ENCODE measurements at places on chromosomes 3 and 15.
A peak's percentile ranks its signal among the peaks of the same experiment; 100 is the strongest.

DNA sequence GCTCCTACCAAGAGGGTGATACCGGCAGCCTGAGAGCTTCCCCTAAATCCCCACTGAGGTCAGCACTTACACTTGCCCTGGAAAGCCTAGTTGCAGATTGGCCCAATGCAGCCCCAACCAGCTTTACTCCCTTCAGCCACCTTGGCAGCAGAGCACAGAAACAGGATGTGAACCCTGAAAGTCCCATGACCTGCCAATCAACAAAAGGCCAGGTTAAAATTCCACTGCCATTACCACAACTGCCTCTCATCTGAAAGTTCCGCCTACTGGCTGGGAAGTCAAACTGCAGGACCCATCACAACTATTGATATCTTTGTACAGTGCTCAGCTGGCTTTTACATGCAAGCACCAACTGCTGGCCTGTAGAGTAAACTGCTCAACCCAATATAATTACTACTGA, 156.2 kb downstream of the ZMAT3 start:
- DNase-seq, result no peak

DNA sequence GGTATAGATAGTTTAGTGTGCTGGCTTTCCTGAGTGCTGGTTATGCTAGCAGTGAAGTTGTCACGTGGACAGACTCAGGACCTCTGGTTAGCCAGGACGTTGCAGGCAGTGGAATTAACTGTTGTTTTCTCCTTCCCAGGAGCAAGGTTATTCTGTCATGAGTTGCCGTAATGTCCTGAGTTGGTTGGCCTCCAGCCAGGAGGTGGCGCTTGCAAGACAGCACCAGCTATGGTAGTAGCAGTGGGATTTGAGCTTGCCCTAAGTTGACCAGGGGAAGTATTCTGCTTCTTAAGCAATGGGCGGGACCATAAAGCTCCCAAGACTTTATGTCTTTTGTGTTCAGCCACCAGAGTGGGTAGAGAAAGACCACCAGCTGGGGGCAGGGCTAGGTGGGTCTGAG, 240.7 kb upstream of the DNAJC19 start:
- no peak for DNase-seq

DNA sequence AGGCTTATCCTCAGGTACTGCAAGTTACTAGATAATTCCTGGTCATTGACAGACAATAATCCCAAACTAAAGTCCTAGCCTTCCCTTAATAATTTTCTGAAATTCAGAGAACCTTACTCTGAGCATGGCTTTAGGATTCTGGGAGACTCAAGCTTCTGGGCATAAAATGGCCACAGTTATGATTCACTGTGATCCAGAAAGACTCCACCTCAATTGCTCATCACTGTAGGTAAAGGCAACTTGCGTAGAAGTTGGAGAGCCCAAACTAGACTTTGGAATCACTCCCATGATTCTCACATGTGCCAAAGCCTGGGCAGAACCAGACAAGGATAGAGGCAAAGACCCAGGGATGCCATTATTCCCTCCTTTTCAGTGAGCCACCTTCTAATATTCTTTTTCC, 195.3 kb downstream of the OSBPL10 start:
- no peak for DNase-seq

DNA sequence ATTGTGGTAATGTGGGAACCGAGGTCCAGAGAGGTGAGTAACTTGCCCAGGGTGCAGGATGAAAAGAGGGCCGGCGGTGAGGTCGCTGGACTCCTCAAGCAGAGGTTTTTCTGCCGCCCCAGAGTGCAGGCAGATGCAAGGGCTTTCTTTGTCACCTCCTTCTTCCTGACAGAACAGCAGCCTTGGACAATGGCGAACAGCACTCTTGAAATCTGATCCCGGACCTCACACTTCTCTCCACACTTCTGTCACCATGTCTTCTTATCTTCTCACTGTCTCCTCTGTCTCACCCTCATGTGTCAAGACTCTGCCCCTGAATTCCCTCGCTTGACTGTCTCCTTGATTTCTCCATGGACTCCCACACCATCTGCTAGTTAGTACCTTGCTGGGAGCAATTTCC, 15.4 kb upstream of the VPS8 start:
- DNase-seq, result no peak

DNA sequence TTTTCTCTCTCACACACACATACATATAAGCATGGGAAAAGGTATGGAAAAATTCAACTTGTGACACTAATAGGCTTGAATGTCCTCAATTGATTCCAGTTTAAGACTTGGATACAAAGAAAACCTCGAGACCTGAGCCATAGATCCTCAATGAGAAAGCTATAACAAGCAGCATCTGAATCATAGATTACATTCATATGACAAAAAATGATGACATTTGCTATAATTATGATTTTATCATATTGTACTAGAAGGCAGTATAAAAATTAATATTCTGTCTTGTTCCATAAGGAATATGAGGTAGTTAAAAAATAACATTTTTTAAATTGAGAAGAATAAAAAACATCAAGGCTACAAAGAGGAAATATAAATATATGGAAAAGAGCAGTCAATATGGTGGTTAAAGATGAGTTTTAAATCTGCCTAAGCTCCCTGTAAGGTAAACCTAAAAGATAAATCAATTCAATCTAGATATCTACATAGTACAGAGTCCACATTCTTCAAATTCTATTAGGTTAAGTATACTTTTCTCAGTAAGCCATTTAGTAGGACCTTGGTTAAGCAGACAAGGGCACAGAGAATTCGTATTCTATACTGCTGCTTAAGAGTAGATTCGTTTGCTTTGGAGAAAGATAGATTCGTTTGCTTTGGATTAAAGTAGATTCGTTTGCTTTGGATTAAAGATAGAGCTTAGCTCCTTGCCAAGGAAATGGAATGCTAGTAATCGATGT, 175.7 kb downstream of the STAG1 start:
- DNase-seq, result no peak

DNA sequence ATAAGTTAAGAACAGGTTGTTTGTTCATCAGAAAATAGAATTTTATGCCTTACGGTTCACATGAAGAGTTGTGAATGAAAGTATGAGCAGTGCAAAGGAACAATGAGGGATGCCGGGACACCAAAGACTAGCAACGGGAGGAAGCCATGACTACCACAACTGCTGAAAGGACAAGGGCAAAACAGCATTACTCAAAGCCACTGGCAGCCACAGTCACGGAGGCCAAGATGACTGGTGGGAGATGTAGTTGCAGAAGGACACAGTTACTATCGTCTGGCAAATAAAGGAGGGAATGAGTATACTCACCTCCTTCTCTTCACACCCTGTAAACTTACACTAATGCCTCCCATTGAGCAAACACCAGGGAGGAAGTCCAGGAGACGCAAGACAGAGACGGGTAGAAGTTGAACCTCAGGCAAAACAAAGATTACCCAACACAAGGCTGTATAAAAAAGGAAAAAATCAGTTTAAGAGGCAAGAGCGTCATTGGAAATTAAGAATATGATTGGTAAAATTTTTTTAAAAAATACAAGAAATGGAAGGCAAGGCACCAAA, 675.5 kb downstream of the FHIT start:
- no peak for DNase-seq

DNA sequence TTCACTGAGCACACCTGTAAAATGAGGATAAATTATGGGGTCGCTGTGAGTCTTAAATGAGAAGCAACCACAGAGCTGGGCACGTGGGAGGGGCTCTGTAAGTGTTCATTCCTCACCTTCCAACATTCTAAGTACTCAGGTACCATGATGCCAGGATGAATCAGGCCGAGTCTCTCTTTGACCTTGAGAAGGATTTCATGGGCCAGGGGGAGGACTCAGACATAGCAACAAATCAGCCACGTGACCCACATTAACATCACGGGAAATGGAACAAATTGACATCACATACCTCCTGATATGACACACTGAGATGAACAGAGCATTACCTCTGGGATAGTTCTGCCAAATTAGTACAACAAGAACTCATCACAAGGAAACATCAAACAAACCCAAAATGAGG, 35.2 kb upstream of the USP3 start:
- peak; percentile 38 for DNase-seq

DNA sequence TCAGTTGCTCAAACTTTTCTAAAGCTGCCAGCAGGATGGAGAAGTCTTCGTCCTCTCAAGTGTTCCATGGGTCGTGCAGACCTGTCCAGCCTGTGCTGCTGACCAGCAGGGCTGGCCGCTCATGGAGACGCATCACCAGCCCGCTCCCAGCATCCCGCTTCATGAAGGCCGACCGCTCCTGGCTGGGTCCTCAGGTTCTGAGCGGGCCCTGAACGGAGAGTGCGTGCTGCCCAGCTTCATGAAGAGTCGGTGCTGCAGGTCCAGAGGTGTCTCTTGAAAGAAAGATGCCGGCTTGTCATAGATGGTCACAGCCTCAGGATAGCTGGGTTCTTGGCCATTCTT, 75.8 kb upstream of the KCNAB1 start:
- no peak for DNase-seq

GRCh38 chr3:161794551-161794950, 297.9 kb downstream of the OTOL1 start:
- DNase-seq, result no peak

GRCh38 chr3:173733029-173733652, 335.6 kb downstream of the NLGN1 start:
- no peak for DNase-seq

GRCh38 chr3:97793420-97794019, 28.3 kb upstream of the CRYBG3 start:
- DNase-seq, result no peak

DNA sequence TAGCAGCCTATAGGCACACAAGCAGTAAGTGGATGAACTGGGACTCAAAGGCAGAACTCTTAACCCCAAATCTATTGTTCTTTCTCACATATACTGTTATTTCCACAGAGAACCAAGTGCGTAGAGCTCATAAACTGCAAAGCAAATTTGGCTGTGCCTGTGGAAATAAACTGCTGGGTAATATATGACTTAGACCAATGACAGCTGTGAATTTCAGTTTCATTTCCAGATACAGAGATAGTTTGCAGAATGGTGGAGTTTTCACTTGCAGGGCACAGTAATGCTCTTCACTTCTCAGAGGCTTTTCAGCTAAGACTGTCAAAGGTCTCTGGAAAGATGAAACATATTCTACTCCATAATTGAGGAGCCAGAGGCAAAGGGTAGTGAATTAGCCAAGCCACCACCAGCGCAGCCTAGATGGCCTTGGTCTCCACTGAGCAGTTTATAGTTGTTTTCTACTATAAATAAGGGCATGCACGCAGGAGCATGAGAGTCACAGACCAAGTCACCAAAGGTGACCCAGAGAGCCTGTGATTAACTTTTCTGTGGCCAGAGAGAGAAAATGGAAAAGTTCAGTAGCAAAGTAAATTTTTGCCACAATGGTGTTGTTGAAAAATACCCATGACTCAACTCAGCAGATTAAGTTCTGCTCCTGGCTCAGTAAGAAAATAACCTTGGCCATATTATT, 180.7 kb upstream of the GRM7 start:
- no peak for DNase-seq

GRCh38 chr15:101476756-101477155, 12.8 kb downstream of the PCSK6 start:
- DNase-seq, result no peak

DNA sequence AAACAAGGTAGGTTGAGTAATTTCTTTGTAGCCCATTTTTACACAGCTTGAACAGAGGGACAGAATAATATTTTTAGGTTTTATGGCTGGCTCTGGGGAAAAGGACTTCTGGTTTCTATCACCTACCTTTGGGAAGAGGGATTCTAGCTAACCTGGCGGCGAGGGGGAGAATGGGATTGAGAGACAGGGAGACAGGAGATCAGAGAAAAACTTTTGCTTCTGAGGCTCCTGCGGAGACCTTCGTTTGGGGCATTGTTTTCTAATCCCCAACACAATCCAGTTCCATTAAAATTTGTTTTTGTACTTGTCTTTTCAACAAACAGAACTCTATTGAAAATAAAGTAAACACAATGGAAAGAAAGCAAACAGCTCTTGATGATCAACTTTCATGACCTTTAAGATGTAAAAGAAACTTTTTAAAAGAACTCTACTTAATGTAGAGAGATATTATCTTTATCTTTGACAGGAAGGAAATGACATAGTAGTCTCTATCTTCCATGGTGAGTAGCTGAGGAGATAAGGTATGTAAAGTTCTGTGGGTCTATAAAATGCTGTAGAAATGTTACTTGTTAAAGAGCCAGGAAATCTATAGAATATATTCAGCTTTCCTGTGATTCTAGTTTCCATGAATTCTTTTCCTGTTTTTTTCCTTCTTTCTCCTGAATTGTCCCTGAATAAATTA, 37.0 kb upstream of the P2RY1 start:
- no peak for DNase-seq

DNA sequence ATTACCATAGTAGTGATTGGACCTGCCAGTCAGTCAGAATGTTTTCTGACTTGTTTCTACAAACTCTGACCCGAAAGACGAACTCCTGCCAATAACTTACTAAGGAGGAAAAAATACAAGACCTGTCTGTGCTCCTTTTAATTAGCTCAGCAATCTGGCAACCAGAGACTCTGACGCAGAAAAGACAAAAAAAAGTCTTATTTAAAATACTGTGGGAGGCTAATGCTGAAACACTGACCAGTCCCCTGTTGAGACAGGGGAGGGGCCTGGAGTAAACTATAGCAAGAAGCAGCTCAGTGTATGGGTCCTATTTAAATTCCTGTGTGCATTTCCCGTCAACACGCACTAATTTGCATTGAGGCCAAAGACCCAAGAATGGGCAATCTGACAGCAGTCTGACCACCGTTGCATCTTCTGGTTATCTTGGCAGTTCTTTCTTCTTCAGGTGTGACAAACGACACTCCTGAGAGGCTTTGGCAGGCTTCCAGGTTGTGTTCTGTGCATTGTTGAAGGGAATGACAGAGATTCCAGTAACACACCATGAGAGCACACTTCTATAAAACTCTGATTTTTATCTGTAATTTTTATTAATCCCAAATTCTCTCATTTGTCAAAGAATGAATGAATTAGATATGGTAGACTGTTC, 1114.3 kb downstream of the IGSF11 start:
- DNase-seq, result no peak

GRCh38 chr3:63945558-63946096, 33.4 kb upstream of the SCAANT1 start:
- no peak for DNase-seq

DNA sequence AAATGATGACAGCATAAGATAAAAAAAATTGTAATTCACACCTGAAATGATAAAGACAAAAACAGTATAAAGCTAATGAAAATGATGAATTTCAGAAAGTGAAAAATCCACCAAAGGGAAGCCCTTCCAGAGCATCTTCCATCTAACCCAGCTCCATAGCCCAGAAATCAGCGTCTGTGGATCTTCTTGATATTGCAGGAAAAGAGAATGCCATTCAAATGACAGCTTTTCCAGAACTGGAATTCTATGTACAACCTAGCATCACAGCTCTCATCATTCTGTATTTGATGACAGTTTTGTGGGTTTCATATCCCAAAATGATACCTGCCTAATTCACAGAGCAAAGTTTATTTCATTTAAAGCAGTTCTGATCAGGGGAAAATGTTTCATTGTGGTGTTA, 267.3 kb downstream of the FHIT start:
- no peak for DNase-seq

Measured in stimulated activated CD4-positive, alpha-beta T cell treated with anti-CD3 and anti-CD28 coated beads, Interleukin-2, amount 100 ng/mL, for 24 hours (primary cell).